ENCODE measurements at places on chromosomes 7 and 10. TPM values are rescaled to one million over a fixed set of nuclear protein-coding genes. Genes with fewer than 3 reads are reported as not detected.

DNA sequence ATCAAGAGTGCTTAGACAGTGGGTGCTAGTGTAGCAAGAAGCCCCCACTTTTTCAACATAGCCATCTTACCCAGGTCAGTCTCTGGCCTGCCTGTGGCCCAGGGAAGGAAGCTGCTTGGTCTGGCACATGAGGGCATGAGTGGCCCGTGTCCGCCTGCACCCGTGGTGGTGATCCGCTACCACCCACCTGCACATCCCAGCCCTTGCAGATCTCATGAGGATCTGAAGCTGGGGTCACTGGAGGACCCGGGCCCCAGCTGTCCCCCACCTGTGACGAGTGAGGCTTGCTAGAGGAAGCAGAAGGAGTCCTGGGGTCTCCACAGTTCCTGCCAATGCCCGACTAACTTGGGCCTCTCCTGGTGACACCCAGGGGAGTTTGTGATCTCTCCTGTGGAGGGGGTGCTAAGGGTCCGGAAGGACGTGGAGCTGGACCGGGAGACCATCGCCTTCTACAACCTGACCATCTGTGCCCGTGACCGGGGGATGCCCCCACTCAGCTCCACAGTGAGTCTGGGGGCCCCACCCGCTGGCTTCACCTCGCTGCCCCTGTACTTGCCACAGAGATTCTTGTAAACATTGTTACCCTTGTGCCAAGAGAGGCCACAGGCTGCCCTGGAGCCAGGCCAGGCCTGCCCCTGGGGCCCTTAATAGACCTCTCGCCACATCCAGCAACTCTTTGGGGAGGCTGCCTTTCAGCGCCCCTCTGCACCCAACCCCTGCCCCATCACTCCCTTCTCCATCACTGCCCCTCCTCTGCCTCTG is 10.8 kb upstream of the VSIR start:
- DNase-seq, result no peak

- DNase-seq, result no peak
Observed at GRCh38 chr7:23520582-23520981, 11.2 kb downstream of the TRA2A start.

GRCh38 chr10:34049887-34050286 is 715.4 kb upstream of the NRP1 start:
- DNase-seq, result no peak

Gene CHN2
- total RNA-seq, result 0.44 TPM

Gene HOXA6
- 2.4 TPM for total RNA-seq

- no peak for DNase-seq
Observed at GRCh38 chr10:118409295-118409694, 67.2 kb upstream of the FAM204A start.

Gene RAPGEF5
- total RNA-seq, result 110 TPM

GRCh38 chr7:95324431-95324830 is at the start of gene PON1:
PON1 (minus strand) TSS chr7:95324532; CDS start chr7:95324475, 57 bp downstream.
- no peak for DNase-seq
